ENCODE measurements at places on chromosomes 7 and 10.
A peak's percentile ranks its signal among the peaks of the same experiment; 100 is the strongest.

DNA sequence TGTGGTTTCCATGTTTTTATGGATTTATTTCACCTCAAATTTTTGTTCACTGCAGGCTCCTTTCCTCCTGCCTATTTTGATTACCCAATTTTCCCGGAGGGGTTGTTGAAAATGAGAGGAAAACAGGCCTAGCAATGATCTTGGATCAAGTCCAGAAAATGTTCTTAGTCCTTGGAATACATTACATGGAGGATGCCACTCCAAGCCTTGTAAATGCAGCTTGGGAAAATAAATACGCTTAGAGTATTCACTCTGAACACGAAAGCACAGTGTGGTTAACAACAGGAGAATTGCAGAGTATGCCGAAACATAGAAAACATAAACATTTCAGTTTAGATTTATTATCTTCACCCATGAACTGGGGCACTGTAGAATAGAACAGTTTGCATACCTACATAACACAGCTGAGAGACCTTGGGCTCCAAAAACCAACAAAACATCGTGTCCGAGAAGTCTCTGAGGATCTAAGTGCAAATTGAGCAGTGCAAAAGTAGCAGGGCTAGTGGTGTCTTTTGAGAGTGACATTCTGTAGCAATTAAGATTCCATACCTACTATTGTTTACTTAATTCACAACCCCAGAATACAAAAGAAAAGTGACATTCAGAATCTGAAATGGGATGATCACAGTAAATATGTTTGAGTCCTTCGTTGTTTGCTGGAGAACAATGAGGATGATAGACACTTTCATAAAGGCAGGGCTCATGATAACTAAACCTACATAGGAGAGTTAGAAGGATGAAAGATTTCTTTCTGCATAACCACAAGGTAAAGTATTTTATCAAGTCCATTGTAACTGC, 7.6 kb upstream of the CD36 start:
- DNase-seq, result no peak

GRCh38 chr10:108639010-108639409, 1284.3 kb downstream of the XPNPEP1 start:
- no peak for DNase-seq

GRCh38 chr7:54831046-54831643, 72.1 kb upstream of the SEC61G start:
- DNase-seq, result no peak

- DNase-seq, result no peak
Observed at GRCh38 chr7:50661345-50662040, 96.3 kb upstream of the DDC start.

GRCh38 chr7:10116511-10116910, 857.2 kb upstream of the PHF14 start:
- DNase-seq, result no peak

GRCh38 chr7:70356085-70356786, 758.0 kb downstream of the AUTS2 start:
- DNase-seq, result no peak

- DNase-seq, result no peak
Observed at GRCh38 chr10:132512693-132513345, 24.8 kb upstream of the INPP5A start.

GRCh38 chr7:130150587-130150986, 54.6 kb downstream of the TMEM209 start:
- DNase-seq, result no peak

GRCh38 chr10:129330211-129330610, 136.8 kb upstream of the MGMT start:
- no peak for DNase-seq

GRCh38 chr10:35398355-35398754, 62.0 kb downstream of the CCNY start:
- DNase-seq, result no peak

- no peak for DNase-seq
Observed at GRCh38 chr7:121157885-121158590, 169.5 kb downstream of the CPED1 start.

DNA sequence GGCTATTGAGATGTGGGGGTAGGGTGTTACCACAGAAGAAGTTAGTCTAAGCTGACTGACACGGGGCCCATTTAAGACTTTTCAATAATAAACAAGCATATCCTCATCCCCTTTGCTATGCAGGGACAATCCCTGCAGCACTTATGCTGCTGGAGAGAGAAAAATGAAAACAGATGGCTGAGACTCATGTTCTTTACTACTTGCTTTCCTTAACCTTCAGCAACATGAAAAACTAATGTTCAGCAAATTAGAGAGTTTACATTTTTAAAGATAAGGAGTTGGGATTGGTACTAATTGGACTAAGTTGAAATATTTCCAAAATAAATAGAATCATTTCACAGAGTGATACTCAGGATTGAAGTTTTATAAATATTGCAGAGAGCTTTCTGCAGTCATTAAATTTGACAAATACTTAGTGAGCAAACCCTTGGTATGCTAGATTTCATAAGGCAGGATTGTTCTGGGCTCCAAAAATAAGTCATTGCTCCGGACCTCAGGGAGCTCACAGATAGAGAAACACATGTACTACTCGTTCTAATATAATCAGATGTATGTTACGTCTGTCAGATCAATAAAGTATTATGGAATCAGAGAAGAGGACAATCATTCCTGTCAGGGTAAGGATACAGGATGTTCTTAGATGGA, 147.1 kb upstream of the LRRN3 start:
- no peak for DNase-seq

GRCh38 chr7:139598642-139599041, 75.2 kb downstream of the CLEC2L start:
- DNase-seq, result no peak

DNA sequence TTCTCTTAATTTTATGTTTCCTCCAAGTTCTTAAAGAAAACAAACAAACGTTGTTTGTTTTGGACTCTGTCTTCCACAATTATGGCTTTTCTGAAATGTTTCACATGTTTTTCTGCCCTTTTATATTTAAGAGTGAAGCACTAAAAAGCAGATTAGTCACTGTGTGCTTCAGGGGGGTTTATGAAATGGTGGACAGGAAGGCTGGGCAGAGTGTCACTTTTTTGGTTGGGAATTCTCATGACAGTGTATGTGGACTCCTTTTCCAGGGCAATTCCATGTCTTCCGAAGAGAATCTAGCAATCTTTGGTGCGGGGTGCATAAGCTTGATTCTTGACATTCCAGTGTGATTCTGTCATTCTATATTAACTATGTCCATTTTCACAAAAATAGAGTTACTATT, 669.4 kb downstream of the PARD3 start:
- no peak for DNase-seq

- no peak for DNase-seq
Observed at GRCh38 chr10:98195120-98195519, 60.7 kb downstream of the R3HCC1L start.

DNA sequence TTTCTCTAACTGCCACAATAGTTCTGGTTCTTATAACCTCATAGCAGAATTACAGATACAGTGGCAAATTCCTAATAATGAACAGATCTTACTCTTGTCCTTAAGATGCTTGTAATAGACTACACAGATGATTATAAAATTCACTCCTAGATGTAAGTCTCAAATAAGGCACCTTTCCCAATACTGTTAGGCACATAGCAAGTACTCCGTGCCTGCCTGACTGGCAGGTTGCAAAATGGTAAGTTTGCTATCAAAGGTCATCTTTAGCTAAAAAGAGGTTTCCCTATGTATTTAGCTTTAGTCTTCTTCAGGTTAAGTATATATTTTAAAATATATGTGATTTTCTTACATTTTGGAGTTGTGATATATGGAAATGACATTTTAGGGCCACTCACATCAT, 50.4 kb upstream of the FHIP2A start:
- DNase-seq, result no peak

DNA sequence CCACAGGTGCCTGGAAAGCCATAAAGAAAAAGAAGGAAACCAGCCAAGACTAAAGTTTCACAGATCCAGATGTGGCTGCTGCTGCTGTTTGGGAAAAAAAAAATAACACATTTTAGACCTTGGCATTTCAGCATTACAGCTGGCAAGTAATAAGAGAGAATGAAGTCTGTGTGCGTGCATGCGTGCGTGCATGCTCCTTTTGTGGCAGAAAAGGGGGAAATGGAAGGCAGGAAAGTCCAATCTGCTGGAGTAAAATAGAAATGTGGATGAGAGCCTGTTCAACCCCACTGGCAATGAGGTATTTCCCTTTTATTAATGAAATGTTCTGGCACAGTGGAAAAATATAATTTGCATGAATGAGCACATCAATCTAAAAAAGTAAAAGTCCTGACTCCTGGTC, 137.0 kb upstream of the SEMA3A start:
- no peak for DNase-seq

DNA sequence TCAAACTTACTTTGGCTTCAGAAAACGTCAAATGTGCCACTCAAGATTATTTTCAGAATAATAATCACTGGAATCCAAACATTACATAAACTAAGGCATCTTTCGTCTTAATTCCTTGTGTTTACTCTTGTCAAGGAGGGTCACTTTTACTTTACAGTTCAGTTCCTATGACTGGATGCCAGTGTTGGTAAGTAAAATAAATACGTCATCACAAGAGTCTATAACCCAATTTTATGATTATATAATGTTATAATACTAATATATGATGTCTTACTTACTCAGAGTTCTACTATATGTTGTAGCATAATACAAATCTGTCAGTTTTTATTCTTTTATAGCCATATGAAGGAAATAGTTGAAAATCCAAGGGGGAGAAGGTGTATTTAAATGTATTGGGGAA, 123.8 kb downstream of the GPR85 start:
- no peak for DNase-seq

DNA sequence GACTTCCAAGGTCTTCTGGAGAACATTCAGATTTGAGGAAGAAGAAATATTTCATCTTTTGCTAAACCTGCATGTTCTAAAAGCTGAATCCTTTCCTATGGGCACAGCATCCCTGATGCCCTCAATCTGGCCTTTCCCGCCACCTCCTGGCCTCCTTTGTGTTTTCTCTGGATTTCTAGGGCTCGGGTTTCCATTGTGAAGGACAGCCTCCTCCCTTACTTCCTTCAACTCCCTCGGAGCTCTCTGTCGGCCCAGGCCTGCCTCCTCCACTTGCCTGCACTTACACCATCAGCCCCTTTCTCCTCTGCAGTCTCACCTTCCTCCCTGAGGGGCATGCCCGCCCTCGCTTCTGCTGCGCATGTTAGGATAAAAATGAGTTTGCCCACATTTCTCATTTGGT, 75.4 kb downstream of the WIPF3 start:
- no peak for DNase-seq

- no peak for DNase-seq
Observed at GRCh38 chr7:105916603-105917002, 40.2 kb upstream of the ATXN7L1 start.

GRCh38 chr7:140417456-140418155, 13.7 kb downstream of the RAB19 start:
- DNase-seq, result no peak

DNA sequence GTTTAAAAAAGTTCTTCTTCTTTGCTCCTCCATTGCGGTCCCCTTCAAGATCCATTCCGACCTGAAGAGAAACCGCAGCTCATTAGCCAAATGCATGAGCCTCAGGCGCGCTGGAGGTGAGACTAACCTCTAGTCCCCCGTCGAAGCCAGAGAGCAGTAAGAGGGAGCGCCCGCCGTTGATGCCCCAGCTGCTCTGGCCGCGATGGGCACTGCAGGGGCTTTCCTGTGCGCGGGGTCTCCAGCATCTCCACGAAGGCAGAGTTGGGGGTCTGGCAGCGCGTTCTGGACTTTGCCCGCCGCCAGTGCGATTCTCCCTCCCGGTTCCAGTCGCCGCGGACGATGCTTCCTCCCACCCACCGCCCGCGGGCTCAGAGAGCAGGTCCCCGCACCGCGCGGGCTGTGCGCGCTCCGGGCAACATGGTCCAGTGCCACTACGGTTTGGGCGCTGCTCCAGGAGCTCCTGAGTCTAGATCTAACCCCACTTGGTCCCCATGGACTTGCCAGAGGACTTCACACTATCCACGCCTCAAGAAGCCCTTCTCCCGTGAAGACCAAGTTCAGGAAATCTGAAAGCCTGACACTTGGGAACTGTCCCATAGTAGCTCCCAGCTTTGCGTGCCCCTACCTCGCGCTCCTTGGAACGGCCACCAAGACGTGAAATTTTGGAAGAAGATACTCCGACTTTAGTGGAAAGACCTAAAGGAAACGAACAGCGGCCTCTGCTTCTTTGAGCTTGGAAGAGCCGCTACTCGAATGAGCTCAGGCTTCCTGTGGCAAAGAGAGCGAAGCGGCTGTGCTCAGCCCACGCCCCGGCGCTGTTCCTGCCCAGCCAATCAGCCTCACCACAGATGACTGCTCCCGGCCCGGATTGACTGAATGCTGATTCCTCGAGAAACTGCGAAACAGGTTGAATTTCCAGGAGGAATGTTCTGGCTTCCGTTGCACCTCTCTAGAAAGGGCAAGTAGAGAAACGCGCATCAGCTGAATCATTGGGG, at the start of gene ABCB1:
Gene ABCB1 (minus strand): TSS at position 755 of the 995 bp plus-strand sequence. CDS start 700 bp downstream, at position 55.
- DNase-seq, result peak; percentile 14

- DNase-seq, result no peak
Observed at GRCh38 chr10:21860718-21861117, 142.8 kb downstream of the DNAJC1 start.

DNA sequence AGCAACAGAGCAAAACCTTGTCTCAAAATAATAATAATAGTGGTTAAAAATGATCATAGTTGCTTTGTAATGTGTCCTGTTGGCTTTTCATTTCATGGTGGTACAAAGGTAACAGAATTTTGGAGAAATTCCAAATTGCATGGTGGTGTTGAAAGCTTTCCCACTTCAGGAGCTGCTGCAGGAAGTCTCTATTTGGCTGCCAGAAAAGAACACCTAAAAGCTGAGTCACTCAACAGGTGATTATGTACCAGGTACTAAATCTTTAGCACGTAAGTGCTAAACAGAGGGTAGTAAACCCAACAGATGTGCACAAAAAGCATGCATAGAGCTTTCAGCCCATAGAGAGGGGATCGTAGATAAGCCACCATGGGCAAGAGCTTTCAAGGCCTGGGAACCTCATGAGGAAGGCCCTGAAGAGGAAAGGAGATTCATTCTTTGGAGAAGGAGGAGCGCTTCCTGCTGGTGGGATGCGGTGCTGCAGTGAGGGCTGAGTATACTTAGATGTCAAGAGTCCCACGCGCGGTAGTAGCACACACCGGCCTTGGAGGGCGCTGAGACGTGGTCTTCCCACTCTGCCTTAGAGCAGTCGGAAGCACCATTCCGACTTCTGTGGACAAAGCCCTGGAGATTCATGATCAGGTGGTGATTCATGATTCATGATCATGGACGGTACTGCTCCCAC, 118.7 kb downstream of the RALA start:
- no peak for DNase-seq

DNA sequence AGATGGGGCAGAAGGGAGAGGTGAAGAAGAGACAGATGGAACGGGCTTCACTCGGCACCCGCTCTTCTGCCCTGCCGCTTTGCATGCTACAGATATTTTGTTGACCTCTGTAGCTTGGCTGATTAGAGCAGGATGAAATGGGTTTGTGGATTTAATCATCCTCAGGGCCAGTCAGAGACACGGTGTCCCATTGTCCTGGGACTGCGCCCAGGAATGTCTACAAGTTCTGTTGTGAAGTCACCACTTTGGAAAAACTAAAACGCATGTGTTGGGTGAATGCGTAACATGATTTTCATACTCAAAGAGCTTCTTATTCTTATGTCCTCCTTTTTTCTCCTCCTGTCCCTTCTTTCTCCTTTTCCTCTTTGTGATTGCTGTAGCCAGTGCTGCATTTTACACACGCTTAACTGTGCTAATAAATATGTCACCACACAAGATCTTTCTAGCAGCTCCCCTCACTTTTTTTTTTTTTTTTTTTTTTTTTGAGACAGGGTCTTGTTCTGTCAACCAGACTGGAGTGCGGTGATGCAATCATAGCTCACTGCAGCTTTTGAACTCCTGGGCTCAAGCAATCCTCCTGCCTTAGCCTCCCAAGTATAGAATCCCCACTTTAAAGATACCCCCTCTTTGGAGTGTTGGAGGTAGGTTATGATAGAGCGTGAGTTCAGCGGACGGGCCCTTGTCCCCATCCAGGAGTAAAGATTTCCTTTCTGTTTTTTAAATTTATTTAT, 3.4 kb downstream of the CPA4 start:
- no peak for DNase-seq

Data from activated CD8-positive, alpha-beta memory T cell treated with anti-CD3 and anti-CD28 coated beads for 4 hours (primary cell).